ENCODE measurements at places on chromosomes 4 and X.

GRCh38 chr4:145189981-145190380 is 9.6 kb upstream of the OTUD4 start:
- DNase-seq: no peak

DNA sequence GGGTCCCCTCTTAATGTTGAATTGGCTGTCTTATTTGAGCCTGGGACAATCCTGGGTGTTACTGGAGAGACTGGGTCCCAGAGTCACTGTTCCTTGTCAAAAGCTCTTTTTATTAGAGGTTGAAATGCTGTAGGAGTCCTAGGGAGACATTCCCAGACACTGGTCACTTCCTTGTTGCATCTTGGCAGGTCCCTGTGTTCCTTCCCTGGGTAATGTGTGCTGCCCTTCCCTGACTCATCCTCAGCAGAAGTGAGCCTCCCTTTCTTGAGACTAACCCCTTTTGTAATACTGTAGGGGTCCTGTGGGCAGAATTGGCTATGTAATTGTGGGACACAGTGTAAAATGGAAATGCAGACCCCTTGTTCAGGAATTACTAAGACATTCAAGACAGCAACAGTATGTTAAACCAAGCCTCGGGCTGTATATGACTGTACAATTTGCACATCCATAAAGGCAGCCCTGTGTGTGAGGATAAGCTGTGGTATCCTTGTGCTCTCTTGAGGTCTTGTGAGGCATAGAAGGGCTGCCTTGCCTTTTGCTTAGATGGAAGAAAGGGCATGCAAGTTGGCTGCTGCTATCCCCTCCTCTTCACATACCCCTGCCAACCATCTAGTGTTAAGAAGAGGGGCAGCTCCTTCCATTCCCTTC is 53.5 kb downstream of the DCLK2 start:
- DNase-seq: no peak

DNA sequence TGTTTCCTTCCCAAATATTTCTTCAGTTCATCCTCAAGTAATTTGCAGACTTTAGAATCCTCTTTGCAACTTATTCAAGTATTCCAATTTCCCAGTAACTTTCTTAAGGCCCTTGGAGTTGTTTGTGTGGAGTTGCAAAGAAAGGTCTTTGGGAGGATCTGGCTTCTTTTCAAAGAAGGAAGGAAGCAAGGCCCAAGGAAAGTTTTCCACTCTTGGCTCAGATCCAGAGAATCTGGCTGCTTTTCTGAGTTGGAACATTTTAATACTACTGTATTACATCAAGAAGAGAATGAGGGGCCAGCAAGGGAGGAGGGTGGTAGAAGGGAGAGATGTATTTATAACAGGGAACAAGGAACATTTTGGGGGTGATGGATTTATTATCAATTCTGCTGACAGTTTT is 10.5 kb downstream of the CDX4 start:
- no peak for DNase-seq

DNA sequence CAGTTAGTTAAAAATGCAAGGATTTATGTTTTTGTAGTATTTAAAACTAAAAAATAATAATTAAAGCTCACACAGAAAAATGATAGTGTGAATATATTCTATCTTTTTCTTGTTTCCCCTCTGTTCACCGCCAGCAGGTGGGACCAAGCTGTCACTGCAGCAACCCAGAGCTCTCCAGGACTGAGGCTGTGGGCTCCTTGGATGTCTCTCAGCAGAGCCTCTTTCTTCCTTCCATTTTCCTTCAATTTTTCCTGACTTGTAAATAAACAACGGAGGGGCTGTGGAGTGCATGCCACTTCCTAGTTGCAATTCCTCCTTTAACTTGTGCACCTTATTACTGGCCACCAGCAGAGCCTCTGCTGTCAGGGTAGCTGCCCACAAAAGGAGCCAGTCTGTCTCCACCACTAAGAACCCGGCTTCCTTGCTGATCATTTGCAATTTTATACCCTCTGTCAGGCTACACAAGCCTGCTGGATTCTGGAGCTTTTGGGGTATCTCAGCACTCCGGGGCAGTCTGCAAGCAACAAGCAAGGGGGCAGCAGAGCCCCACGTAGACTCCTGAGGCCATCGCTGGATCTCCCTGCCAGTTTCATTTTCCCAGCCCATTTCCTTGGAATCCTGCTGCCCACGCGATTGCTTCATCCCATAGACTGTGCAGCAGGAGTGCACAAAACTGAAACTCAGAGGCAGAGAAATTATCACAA is 1467.4 kb downstream of the C4orf33 start:
- DNase-seq: no peak

GRCh38 chrX:10109695-10110094 is 47.1 kb upstream of the CLCN4 start:
- no peak for DNase-seq

GRCh38 chr4:13893211-13893610 is 265.7 kb upstream of the BOD1L1 start:
- DNase-seq: no peak

GRCh38 chr4:113057891-113058290 is 8.4 kb downstream of the ANK2 start:
- DNase-seq: no peak

GRCh38 chrX:44667771-44668170 is 125.1 kb upstream of the FUNDC1 start:
- DNase-seq: no peak

DNA sequence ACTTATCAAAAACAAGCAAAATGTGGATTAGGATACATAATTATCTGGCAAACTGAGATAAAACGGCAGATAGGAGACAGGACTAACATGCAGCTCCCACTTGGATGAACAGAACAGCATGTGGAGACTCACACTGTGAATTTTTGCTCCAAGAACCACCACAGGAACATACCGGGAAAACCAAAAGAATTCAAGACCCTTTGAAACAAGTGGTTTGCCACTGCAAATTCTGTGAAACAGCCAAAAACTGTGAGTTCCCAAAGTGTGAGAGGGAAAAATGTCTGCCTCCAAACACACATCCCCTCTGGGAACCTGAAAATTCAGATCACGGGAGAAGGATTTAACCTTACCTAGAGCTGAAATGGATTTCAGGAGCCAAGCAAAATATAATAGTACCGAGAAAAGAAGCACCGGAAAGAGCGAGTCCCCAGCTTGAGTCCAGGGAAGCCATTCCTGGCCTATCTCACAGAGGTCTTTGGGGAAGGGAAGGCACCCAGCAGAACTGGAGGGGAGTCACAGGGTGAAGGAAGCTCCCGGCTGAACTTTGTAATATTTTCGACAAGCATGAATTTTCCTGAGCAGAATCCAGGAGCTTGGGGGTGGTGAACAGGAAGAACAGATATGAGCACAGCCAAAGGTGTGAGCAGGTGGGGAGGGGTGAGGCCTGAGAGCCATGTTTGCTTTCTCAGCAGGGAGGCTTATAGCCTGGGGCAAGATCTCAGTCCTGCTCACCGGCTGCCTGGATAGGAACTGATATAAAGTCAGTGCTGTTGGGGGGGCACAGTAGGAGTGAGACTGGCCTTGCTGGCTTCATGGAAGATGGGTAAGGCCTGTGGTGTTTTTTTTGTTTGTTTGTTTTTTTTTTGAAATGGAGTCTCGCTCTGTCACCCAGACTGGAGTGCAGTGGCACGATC is 23.9 kb downstream of the MANBA start:
- DNase-seq: no peak

- no peak for DNase-seq
These were observed 11.5 kb downstream of the STK26 start for GRCh38 chrX:132034648-132035047.

DNA sequence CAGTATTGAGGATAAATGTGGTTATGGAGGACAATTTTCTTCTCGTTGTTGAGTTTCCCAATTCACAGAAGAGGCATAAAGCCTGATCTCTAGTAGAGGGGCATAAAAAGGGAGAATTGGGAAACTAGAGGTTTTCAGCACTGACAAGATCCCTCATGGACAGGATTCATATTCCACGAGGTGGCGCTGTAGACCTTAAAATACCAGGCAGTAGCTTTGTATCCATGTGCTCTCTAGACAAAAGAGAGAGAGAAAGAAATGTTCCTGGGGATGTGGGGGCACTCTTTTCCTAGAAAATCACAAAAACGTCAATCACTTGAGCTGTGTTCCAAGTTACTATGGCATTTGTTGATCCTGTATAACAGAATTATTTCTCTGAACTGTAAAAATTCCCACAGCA is 128.3 kb downstream of the MAGEE1 start:
- DNase-seq: no peak

DNA sequence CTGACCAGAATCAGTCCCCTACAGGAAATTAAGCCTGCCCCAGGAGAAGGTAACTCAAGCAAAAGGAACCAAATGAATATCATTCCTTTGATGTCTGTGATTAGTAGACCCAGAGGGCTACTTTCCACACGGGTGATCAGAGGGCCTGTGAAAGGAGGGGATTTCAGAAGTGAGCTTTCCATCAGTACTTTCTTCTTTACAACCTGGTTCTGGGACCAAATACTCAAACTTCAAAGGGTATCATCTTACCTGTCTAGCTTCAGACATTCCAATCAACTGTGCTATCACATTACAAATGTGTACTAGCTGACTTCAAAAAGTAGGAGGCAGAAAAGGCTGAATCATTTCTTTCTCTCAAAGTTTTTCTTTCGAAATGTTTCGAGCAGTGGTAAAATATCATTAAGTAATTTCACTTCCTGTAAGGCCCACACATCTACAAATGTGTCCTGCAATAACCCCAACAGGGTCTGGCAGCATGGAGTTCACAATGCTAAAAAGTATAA is 23.9 kb downstream of the ACSL4 start:
- no peak for DNase-seq

DNA sequence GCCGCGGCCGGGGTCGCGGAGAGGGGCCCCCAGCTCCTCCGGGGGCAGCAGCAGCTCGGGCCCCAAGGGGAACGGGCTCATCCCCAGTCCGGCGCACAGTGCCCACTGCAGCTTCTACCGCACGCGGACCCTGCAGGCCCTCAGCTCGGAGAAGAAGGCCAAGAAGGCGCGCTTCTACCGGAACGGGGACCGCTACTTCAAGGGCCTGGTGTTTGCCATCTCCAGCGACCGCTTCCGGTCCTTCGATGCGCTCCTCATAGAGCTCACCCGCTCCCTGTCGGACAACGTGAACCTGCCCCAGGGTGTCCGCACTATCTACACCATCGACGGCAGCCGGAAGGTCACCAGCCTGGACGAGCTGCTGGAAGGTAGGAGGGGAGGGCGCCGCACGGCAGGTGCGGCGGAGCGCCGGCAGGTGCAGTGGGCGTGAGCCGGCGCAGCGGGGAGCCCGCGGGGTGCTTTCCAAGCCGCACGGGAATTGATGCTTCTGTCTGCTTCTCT is 886 bp downstream of the DCLK2 start:
- DNase-seq: no peak

DNA sequence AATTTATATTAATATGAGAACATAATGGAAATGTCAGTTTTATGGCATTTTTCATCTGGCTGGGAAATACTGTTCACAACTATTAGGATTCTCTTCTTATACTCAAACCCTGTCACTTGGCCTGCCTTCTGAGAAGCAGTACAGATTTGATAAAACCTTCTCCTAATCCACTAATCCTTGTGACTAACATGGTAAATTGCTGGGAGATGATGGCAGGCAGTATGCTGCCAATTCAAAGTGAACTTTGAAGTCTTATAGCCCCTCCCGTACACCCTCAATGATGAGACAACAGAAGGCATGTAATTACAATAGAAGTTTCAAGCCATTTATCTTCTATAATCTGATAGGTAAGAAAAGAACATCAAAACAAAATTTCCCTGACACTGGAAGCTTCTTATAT is 36.9 kb downstream of the PAQR3 start:
- no peak for DNase-seq

- no peak for DNase-seq
These were observed 66.4 kb downstream of the ARAP2 start for GRCh38 chr4:36177946-36178345.

DNA sequence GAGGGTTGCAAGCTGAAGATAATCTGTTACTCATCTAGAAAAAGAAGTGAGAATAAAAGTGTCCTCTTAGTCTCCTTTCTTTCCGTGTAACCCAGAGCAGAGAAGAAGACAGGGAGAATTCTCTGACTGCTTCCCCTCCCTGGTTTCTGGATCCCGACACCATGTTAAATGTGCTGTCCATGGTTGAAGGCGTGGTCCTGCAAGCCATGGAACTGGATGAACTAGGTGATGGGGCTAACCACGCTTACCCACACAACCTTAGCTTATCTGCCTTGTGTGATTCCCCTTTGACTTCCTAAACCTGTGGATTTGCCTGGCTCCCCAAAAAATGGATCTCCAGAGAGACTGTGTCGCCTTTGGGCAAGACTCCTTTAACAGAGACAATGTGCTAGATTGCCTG is 907.6 kb downstream of the FSTL5 start:
- no peak for DNase-seq

DNA sequence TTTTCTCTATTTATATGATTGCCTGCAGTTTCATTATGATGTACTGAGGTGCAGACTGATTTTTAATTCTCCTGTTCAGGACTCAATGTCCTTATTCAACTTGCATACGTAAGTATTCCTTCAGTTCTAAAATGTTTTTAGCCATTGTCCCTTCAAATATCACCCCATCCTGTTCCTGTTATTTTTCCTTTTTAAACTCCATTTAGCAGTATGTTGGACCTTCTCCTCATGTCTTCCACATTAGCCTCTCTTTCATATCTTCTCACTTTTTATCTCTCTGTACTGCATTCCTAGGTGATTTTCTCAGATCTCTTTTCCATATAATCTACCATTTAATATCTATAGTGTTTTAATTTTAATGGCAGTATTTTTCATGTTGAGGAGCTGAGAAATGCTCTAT is 317.7 kb downstream of the NR3C2 start:
- DNase-seq: no peak
